Stimulated activated CD8-positive, alpha-beta memory T cell treated with anti-CD3 and anti-CD28 coated beads, Interleukin-4, amount 100 ng/mL, for 48 hours (primary cell): ENCODE measurements at places on chromosomes 2 and 18.

GRCh38 chr18:13510594-13510993 lies 215.8 kb downstream of the FAM210A start:
- DNase-seq: no peak

GRCh38 chr18:9577361-9577760 lies 37.0 kb downstream of the PPP4R1 start:
- DNase-seq: no peak

GRCh38 chr2:212845941-212846340 lies 305.5 kb downstream of the IKZF2 start:
- DNase-seq: no peak

DNA sequence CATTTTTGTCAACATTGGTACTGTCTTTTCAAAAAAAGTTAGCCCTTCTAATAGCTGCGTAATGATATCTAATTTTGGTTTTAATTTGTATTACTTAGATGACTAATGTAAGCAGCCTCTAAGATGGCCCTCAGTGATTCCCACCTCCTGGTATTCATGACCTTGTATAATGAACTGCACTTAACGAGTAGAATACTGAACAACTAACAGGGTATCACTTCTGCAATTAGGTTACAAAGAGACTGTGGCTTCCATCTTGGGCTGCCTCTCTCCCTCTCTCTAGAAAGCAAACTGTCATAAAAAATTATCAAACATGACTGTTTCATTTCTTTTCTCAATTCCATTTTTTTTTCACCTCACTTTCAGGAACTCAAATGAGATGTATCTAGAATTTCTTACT lies 120.9 kb downstream of the RNF152 start:
- no peak for DNase-seq

DNA sequence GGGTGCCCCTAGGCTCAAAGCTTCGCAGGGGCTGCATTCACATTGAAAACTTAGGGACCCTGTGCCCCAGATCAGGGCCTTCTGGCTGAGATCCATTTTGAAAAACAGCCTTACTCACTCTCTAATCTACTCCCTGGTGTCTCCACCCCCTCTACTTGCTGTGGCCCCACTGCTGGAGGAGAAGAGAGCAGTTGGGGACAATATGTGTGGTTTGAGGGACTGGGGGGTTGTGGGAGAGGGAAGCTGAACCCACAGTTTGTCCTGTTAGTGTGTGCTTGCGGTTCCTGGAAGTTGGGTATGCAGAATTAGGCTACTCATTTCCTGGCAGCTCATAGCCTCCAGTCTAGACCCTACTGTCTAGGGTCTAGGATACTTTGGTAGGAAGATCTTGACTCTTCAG lies 211.4 kb downstream of the PRKCE start:
- no peak for DNase-seq

- no peak for DNase-seq
These were observed 12.6 kb upstream of the FIGN start for GRCh38 chr2:163748420-163748819.

GRCh38 chr2:96089356-96090195 lies 26.8 kb downstream of the ADRA2B start:
- DNase-seq: peak; percentile 5

GRCh38 chr2:74031959-74032287 lies 47.2 kb downstream of the TET3 start:
- no peak for DNase-seq

DNA sequence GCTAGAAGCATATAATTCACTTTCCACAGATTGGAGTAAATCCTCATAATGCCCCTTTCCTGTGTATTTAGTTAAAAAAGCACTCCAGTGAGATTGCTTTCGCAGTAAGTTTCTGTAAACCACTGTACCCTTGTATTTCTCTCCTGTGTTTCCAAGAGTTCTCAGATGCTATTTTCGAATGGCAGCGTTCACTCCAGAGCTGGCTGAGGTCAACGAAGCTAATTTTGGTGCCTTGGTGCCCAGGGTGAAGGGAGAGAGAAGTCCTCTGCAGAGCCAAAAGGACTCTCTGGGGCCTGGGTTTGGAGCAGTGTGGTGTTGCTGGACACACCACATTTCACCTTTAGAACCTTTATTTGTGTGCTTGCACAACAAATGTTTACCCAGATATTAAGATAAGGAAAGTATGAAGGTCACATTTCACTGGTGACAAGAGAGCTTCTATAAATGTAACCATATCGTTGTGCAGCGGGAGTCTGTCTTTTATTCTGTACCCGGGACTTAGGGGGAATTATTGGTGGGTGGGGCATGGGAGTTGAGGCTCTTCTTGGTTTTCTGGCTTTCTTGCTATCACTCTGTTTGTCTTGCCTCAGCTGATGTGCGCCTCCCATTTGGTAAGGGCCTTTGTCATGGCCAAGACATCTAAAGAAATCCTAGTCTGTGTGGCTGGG lies 9.9 kb downstream of the EPAS1 start:
- DNase-seq: no peak

DNA sequence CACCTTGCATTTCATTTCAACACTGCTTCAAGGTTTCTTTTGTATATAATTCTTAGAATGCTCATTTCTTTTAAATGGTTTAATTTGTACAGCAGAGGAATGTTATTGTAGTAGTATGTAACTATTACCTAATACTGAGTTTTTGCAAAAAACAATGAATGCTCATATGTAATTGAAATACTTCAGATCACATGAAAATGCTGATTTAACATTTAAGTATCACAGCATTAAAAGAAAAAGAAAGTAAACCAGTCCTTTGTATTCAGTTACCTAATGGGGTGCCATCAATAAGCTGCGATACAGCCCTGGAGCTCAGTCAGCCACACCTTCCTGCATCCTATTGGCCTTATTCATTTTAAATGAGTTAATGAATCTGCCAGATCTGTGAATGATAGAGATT lies 45.3 kb upstream of the ITM2C start:
- DNase-seq: no peak

- DNase-seq: no peak
These were observed 346.7 kb downstream of the SS18 start for GRCh38 chr18:25743646-25744151.

- no peak for DNase-seq
These were observed 319.2 kb downstream of the LRATD1 start for GRCh38 chr2:14951569-14952285.

DNA sequence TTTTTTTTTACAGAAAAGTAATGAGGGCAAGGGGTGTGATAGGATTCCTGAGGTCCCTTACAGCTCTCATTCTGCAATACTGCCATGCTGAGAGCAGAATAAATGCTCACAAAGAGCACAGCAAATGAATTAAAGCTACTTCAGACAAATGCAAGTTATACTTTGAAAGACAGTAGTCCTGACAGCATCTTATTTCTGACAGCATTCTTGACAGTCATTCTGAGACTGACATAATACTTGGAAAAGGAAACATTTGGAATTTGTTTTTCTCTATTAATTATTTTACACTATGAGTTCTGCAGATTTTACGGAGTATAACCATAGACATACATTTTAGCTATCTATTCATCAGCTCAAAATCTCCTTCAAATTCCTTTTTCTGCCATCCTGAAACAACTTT lies 935.2 kb upstream of the FAM98A start:
- DNase-seq: no peak

GRCh38 chr2:202204855-202205254 lies 33.5 kb downstream of the SUMO1 start:
- no peak for DNase-seq

DNA sequence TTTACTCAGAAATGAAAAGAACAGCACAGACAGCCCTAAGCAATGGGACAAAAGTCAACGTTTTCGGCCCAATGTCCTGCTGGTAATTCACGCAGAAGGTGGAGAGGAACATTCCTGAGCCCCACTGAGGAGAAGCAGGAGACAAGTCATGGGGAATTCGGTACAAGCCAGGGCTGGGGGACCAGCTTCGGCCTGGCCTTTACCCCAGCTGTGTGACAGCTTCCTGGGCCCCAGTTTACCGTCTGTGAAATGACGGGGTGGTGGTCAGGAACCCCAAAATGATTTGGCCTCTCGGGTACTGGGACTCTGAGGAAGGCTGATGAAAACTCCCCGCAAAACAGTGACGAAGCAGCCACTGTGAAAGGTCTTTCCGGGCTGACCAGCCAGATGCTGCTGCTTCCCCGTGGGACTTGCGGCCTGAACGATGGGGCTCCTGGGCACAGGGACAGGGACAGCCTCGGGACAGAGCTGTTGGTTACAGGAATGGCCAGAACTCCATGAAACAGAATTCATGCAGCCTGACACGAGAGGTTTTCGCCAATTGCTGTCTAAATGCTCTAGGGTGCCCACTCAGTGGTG lies 21.6 kb downstream of the KIF1A start:
- DNase-seq: no peak

- DNase-seq: no peak
These were observed 30.1 kb upstream of the EML4 start for GRCh38 chr2:42139101-42139500.

DNA sequence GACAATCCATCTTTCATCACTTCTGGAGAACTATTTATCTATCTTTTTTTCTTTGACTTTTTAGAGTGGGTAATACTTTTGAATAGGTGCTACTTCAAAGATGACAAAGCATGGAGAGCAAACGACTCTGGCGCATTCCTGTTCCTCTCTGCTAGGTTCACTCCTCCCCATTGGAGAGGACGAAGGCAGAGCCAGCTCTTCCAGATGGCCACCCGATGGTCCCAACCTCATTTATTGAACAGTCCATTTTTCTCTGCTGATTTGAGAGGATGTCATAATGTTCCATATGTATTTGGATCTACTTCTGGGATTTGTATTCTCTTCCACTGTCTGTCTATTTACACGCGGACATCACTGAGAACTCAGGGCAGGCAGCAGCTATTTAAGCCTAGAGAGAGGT lies 284.3 kb upstream of the CXCR4 start:
- DNase-seq: no peak

DNA sequence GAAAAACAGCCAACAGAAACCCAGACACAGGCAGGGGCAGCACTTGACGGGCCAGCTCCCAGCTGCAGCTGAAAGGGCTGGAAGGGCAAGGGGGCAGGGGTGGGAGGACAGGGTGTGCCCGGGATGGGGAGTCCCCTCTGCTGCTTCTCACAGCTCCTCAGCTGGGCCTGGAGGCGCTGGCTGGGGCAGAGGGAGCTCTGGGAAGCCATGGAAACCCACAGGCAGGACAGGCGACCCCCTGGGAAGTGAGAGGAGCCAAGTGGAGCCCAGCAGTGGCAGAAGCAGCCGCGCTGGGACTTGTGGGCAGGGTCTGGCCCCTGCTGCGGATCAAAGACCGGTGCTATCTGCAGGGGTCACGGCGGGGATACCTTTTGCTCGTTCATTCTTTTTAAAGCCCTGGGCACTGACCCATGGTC lies 20.7 kb downstream of the OTOF start:
- DNase-seq: no peak

DNA sequence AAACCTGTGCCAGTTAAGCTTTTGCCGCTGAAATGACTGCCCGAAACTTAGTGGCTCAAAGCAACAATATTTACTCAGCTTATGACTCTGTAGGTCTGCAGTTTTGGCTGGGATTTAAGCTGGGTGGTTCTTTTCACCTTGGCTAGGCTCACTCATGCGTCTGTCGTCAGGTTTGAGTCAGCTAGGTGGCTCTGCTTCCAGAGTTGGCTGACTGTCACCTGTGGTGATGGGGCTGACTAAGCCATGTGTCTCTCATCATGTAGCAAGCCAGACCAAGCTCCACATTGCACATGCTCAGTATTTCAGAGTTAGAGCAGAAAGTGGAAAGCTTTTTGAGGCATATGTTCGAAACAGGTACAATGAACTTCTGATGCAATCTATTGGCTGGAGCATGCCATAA lies 354.8 kb downstream of the MEIS1 start:
- DNase-seq: no peak

- DNase-seq: no peak
These were observed 11.6 kb upstream of the PTPN4 start for GRCh38 chr2:119748135-119748534.

GRCh38 chr2:226902041-226902966 lies 66.5 kb downstream of the RHBDD1 start:
- DNase-seq: no peak
